Adipocyte (in vitro differentiated cells): ENCODE measurements at places on chromosomes 5 and 9.

DNA sequence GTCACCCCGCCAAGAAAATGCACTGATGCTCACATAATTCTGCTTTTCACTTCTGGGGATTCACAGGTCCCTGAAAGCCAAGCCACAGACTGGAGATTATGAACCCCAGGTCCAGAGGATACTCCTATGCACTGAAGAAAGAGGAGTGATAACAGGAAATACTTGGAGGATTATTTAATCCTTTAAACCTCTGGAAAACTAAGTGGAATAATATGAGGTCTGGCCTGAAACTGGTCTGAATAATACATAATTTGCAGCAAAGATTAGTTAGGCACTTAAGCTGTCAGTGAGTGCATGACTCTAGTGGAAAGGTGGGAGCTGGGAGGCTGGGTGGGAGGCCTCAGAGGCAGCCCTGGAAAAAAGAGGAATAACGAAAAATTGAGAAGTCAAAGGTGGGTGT lies 45.7 kb downstream of the MARCHF3 start:
- DNase-seq: no peak

DNA sequence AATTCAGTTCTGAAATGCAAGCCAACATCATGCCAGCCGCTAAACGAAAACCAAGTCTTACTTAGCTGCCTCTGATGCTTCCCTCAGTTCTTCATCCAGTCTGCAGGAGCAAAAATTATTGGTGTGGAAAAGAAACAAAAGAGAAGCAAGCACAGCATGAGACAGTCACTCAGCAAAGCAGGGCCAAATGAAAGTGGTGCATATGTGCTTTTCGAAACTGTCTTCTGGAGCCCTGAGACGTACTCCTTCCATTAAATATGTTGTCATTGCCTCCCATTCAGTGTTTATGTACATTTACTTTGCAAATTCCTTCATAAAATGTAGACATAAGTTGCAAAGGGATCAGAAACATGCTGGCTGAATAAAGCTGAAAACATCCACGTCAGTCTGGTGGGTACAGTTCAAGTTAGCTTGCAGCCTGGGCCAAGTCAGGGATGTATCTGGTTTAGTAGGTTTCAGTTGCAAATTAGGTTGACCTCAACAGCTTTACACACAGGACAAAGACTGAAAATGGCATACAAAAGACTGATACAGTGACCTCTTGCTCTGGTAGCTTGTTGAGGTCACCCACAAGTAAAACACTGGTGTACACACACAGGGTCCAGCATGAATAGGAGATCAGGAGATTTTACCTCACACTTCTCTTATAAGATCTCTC lies 139.7 kb upstream of the PCA3 start:
- no peak for DNase-seq

GRCh38 chr9:128902351-128903078 lies 18.3 kb upstream of the PHYHD1 start:
- no peak for DNase-seq

GRCh38 chr5:113989913-113990305 lies 372.0 kb upstream of the KCNN2 start:
- no peak for DNase-seq

GRCh38 chr5:77630114-77630680 lies 8.3 kb downstream of the OTP start:
- DNase-seq: peak; percentile 32

- no peak for DNase-seq
These were observed 565.7 kb upstream of the WWC1 start for GRCh38 chr5:167725741-167726140.

DNA sequence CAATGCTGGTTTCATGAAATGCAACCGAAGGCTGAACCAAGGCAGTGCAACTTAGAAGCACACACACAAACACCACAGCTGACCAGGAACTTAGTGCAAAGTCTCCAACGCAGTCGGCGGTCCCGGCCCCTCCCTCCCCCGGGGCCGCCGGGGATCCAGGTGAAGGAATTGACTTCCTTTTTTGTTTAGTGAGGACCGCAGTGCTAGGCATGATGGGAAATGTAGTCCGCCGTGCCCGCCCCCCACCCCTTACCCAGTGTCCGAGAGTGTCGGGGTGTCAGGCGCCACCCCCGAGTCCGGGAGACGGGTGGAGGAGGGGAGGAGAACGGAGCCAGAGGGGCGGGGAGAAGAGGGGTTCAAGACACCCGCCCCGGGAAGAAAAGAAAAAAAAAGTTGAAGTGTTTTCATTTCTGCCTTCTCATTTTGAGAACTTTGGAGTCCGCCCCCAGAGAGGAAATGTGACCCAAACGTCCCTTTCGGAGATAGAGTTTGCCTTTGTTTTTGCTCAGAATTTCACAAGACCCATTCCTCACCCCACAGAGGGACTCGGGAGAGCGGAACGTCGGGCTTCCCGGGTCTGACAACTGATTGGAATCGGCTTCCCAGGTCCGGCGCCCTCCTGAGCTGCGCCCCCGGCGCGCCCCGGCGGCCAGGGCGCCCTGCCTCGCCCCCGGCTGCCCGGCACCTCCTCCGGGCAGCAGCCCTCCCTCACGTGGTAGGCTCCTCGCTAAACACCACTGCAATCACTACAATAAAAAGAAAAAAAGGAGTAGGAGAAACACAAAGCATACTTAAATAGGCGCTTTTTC lies 2.0 kb downstream of the IER5L start:
- peak; percentile 89 for DNase-seq

DNA sequence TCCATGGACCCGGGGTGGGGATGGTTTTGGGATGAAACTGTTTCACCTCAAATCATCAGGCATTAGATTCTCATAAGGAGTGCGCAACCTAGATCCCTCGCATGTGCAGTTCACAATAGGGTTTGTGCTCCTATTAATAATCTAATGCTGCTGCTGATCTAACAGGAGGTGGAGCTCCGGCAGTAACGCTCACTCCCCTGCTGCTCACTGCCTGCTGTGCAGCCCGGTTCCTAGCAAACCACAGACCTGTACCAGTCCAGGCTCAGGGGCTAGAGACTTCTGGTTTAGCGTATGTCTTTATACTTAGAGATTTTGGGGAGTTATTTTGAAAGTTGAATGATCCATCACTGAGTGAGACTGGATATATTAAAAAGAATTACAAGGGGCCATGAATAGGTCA lies 50.2 kb downstream of the RICTOR start:
- DNase-seq: no peak

DNA sequence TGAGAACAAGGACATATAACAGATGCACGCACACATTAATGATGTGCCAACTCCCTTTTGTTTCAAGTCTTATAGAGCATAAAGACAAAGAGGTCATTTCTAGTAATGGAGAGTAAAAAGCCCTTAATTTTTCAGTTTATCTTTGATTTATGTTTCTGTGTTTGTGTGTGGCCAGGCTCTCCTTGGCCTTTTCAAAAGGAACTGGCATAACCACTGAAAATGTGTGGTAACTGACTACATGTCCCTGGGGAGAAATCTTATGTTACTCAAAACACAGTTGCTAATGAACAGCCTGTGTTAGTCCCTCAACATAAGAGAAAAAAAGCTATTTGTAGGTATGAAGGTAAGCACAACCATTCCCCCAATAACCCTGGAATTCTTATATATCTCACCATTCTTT lies 47.6 kb upstream of the SHOC1 start:
- DNase-seq: peak; percentile 56

DNA sequence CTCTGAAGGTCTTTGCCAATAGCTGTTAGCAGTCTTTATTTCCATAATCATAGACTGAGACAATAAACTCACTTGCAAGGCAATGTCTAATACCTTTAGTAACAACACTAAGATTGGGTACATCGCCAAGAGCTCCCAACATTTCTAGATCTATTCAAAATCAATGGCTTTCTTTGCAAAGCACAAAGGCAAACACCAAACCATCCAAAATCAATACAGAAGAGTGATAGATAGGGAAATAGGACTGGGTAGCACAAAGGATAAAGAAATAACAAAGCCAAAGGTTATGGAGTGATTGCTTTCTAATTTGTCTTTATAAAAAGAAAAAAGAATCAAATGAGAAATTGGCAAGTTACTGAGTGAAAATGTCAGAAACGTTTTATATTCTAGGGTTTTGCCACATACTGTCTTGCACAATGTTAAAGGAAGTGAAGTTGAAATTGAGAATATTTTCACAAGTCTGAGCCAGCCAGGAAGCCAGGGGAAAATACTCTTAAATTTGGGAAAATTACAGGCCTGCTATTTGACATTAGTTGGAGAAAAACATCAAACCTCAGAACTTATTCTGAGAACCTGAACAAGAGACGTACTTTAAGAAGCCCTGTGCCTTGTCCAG lies 53.3 kb upstream of the LHFPL2 start:
- peak; percentile 59 for DNase-seq

GRCh38 chr5:153752890-153753289 lies 262.4 kb downstream of the GRIA1 start:
- DNase-seq: no peak
